ENCODE measurements at places on chromosomes 4 and X.

- no peak for DNase-seq
- no peak overlapping the region for H3K4me3 ChIP-seq
- no peaks in the 10 kb centered on the region for H3K4me1 ChIP-seq
- H3K27ac ChIP-seq, result no peak overlapping the region
- no peaks in the 10 kb centered on the region for H3K36me3 ChIP-seq
These were observed 36.7 kb downstream of the SMPX start for GRCh38 chrX:21721195-21721594.

DNA sequence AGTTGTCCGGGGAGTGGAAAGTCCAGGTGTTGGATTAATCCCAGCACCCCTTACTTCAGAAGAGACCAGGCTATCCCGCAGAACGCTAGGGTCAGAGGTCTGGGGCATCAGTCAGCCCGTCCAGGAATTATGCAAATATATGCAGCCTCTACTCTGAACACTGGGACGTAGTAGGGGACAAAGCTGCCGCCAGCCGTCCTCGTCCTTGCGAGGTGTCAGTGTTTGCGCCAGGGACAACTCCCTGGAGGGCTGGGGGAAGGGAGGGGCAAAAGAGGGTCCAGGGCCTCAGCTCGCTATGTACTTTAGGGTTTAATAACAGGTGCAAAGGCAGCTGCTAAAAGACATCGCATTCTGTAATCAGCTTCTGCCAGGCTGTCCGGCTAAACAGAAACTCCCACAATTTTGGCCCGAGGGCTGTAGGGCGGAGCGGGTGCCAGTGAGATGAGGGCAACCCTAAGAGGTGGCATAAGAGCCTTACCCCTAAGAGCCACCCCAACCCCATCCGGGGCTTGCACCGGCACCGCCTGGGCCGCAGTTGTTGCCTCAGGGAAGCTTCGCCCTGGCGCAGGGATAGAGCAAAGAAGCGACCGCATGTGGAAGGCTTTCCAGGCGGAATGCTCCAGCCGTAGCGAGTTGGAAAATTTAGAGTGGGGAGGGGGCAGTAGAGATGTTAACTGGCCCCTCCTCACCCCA lies 8.4 kb downstream of the HAND2 start:
- H3K4me3 ChIP-seq, result peak overlapping the region; percentile 43
- peak; percentile 55 for DNase-seq
- H3K4me1 ChIP-seq, result peaks cover 29% of the 10 kb centered on the region
- no peak overlapping the region for H3K27ac ChIP-seq

- H3K27ac ChIP-seq, result no peak overlapping the region
- H3K4me3 ChIP-seq, result no peak overlapping the region
- DNase-seq, result no peak
- H3K4me1 ChIP-seq, result no peaks in the 10 kb centered on the region
These were observed 67.2 kb upstream of the IL15 start for GRCh38 chr4:141569141-141569540.

GRCh38 chr4:14070289-14070880 lies 442.9 kb upstream of the BOD1L1 start:
- no peaks in the 10 kb centered on the region for H3K27me3 ChIP-seq
- H3K4me1 ChIP-seq, result peaks cover 9% of the 10 kb centered on the region
- H3K4me3 ChIP-seq, result no peak overlapping the region
- no peak for DNase-seq
- no peaks in the 10 kb centered on the region for H3K36me3 ChIP-seq
